GM13976 (cell line): ENCODE measurements at places on chromosomes 7 and 10.
A peak's percentile ranks its signal among the peaks of the same experiment; 100 is the strongest.

DNA sequence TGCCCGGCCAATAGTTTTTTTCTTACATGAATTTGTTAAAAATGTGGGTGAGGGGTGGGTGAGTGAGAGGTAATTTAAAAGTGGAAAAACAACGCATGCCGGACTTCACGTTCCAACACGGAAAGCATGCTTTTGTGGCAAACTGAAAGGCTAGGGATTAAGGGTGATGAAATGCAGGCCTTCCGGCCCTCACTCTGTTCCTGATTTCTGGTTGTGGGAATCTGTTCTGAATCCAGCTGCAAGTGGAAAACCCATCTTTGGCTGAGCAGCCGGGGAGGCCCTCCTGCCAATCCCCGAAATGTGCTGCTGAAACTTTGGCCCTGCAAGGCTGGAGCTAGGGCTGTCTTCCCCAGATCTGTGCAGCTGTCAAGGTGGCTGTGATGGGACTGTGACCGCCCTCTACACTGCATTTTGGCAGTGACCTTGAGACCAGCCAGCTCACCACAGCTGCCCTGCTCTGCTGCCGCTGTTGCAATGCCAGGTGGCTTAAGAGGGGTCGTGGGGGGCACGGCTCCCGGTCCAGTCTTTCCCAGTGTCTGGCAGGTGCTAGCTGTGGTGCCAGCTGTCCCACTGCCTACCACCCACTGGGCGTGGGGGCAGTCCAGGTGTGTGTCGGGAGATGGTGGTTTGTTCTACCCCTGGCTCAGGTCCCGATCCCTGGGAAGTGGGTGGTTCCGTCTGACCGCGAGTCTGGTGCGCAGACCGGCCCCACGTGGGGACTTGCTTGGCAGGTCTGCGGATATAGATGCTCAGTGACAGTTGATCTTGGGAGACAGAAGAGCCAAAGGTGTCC lies 39.0 kb downstream of the TET1 start:
- no peak for DNase-seq

DNA sequence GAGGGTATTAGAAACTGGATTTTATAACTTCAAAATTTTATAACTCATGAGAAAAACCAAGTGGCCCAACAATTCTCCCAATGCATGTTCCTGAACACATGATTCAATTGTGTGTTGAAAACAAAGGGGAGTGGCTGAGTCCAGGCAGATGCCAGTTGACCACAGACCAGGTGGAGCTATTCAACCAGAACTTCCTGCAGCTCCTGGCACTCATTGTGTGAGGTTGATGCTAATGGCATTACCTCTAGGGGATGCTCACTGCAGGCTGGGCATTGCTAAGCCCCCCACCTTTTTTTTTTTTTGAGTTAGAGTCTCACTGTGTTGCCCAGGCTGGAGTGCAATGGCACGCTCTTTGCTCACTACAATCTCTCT lies 20.3 kb downstream of the MYOF start:
- no peak for DNase-seq

DNA sequence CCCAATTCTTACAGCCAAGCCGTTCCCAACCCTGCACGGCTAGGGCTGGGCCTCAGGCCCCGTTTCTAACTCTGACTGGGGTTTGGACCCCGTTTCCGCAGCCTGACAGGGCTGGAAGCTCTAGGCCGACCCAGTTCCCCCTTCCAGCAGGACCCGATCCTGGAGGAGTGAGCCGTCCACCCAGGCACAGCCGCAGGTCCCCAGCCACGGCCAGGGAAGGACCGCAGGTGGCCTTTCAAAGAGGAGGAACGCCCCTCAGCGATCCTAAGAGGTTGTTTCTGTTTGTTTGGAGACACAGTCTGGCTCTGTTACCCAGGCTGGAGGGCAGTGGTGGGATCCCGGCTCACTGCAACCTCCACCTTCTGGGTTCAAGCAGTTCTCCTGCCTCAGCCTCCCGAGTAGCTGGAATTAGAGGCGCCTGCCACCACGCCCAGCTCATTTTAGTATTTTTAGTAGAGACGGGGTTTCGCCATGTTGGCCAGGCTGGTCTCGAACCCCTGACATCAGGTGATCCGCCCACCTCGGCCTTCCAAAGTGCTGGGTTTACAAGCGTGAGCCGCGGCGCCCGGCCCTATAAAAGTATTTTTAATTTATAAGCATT lies 778 bp upstream of the GET4 start:
- DNase-seq = no peak

DNA sequence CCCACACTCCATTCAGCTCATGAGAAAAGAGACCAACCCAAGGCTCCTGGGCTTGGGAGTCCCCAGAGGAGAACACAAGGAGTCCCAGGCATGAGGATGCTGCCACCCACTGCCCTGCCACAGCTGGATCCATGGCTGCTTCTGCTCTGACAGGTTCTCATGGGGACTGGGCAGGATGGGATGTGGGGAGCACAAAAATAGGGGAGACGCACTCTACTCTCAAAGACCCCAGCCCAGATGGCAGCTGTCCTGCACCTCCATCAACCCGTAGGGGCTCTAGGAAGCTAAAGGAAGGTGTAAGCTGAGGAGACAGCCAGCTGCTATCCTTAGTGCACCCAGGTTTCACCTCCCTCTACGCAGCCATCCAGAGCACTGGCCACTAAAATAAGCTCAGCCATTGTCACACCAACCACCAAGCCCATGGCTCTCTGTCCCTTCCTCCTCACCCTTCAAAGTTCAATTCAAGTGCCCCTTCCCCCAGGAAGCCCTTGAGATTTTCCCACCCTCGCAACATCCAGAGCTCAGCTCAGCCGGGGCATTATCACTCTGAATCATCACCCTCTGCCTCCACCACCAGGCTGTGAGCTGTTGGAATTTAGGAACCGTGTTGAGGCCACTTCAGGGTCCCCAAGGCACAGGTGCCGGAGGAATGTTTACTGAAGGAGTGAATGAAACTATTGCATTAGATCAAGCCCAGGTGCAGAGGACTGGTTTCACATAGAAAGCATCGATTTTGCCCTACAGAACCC lies 142.1 kb downstream of the GRID1 start:
- no peak for DNase-seq

DNA sequence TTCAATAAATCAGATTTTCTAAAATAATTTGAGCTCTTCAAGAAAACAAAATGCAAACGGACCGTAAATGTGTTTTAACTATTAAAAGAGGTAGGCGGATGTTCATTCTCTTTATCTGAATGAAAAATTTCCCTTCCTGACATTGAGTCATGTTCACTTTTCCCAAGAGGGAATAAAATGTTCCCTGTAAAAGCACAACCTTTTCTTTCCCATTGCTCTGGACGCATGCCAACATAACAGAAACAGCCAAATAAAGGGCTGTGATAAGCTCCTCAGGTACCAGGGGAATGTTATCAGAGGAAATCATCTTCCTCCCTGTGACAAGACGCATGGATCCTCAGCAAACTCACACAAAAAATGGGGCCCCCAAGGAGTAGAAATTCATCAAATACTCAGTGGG lies 251.8 kb downstream of the MTERF1 start:
- no peak for DNase-seq

DNA sequence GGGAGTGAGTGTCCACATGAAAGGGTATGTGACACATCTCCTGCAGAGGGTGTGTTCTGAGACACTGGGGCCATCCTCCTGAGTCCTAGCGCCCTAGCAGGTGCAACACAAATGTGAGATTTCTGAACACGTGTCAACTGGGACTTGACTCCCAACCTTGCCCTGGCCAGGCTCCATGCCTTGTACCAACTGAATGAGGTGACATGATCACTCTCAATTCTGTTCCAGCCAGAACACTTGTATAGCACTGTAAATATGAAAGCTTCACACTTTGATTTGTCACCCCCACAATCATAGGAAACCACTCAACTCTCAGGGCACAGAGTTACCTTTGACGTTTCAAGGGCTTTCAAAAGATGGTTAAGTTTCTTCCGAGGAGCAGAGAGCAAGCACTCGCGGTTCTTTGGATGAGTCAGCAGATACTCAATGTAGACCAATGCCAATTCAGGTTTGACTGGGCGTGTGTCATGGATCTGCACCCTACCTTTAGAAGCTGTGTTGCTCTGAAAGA lies 48.6 kb downstream of the NCAPG2 start:
- DNase-seq = peak; percentile 88

- DNase-seq = no peak
Observed at GRCh38 chr10:11610166-11610825, 1.2 kb downstream of the USP6NL start.

- no peak for DNase-seq
Observed at GRCh38 chr10:47408606-47409005, 24.5 kb upstream of the ZNF488 start.

- DNase-seq = no peak
Observed at GRCh38 chr7:51706851-51707250, 390.2 kb upstream of the COBL start.

DNA sequence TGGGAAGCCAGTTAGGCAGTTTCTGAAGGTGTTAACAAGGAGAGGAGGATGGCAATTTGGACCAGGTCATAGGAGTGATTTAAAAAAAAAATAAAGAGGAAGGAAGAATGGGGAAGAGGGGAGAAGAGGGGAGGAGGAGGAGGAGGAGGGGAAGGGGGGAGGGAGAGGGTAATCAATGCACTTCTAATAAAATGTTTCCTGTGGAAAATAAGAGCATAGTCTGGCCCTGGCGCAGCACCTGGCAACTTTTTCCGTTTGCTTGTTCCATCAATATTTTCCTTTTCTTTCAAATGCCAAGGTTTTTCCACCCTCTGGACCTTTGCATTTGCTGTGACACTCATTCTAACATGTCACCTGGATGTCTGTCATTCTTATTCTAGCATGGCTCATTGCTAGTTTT lies 308.2 kb downstream of the PPP1R3A start:
- DNase-seq = no peak

DNA sequence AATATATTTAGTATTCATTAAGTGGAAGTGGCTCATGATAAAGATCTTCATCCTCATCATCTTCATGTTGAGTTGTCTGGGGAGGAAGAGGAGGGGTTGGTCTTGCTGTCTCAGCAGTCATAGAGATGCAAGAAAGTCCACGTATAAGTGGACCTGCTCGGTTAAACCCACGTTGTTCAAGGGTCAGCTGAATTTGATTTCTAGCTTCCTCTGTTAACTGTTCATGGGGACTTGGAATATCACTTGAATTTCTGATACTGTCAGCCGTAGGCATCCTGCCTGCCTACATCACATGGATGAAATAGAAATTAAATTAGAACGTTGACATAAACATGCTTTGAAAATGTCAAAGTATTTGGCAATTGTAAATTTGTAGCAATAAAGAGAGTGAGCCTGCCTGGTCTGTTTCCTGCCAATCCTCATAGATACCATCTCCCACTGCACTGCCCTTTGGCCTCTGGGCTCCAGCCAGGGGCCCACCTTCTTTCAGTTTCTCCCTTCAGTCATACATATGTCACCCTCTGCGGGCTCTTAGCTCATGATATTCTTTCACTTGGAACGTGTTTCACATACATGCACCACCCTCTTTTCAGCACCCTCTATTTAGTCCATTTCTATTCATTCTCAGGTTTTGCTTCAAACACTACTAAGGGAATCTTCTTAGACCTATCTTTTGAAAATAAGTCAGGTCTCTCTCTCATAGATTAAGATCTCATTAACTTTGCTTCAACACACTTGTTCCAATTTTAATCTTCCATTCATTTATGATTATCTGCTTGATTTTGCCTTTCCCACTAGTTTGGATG lies 376.3 kb downstream of the IPMK start:
- DNase-seq = no peak

- no peak for DNase-seq
Observed at GRCh38 chr10:71141528-71141927, 70.8 kb upstream of the UNC5B start.
